ENCODE measurements at places on chromosomes 5 and 9.

GRCh38 chr5:53817183-53817582 lies 256.7 kb downstream of the NDUFS4 start:
- DNase-seq, result no peak

GRCh38 chr5:150412319-150413175 lies at the start of gene CD74:
Gene CD74 (minus strand): TSS chr5:150412910. CDS start chr5:150412749, 161 bp downstream.
- DNase-seq, result peak; percentile 95

DNA sequence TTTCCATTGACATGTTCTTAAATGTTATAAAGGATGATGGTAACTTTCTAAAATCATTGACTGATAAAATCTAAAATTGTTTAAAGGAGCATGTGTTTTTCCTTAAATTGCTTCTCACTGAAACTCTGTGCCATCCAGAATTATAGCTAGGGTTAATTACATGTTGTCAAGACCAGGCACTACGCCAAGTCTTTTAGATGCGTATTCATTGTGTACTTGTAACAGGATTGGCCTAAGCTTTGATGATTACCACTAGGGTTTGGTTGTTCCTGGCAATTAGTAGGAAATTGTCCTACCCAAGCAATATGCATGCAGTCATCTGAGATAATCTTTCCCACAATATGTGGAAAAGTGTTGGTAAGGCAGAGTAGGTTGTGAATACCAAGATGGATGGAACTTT lies 43.8 kb downstream of the PRKACG start:
- no peak for DNase-seq

- no peak for DNase-seq
Measured at GRCh38 chr9:90095682-90096081, 490.9 kb downstream of the GADD45G start.

GRCh38 chr5:56851258-56851941 lies 36.1 kb downstream of the MAP3K1 start:
- no peak for DNase-seq

DNA sequence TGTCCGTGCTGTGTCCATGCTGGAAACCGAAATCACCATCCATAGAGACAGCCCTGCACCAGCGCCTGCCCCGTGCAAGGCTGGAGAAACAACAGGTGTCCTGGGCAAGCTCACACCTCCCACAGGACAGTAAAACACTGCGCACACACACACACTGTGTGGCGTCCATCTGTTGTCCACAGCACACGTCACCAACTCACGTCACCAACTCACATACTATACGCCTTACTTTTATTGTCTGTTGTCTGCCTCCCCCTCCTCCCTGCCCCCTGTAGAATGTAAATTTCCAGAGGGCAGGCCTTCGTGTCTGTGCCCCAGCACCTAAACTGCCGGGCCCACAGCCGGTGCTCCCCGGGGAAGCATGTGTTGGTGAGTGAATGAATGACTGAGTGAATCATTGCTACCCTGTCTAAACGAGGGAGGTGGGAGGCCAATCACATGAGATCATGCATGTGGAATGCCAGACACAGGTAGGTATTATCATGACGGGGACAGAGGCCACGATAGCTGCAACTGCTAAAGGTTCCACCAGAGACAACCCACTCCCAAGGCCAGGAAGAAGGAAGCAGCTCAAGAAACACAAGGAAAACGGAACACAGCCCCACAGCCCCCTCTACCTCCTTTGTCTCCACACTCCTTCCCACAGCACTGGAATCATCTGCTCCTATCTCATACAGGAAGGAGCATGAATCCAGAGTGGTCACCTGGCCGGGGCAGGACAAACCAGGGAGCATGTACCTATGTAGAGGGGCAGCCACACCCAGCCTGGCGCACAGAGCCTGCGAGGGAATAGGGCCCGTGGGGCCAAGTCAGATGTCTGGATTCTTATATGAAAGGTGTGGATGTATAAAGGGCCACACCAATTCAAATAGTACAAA lies 41.9 kb downstream of the STK10 start:
- no peak for DNase-seq

GRCh38 chr5:27325513-27325912 lies 287.1 kb upstream of the CDH9 start:
- no peak for DNase-seq

GRCh38 chr9:86424251-86424891 lies 70.2 kb upstream of the TUT7 start:
- DNase-seq, result no peak

GRCh38 chr5:42878041-42878440 lies 66.3 kb upstream of the SELENOP start:
- DNase-seq, result no peak

DNA sequence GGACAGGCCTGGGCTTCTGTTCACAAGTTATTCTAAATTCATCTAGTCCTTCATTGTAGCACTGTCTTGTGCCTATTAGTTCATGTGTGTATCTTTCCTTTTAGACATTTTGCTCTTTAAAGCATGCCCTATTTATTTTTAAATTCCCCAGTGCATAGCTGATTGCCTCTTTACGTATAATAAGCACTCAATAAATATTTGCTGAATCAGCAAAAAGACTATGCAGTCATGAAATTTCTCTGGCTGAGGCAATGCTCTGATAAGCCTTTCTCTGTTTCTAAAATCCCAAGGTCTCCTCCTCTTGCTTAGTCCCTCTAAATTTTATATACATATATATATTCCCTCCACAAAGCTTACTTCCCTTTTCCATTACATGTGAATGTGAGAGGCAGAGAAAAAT lies 315.9 kb upstream of the PCSK5 start:
- no peak for DNase-seq

DNA sequence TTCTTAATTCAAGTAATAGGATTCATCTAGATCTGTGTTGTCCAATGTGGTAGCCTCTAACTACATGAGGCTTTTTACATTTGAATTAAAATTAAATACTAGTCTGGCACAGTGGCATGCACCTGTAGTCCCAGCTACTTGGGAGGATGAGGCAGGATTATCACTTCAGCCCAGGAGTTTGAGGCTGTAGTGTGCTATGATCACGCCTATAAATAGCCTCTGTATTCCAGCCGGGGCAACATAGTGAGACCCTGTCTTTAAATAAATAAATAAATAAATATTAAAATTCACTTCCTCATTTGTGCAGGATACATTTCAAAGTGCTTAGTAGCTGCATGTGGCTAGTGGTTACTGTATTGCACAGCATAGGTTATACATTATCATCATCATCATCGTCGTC lies 91.8 kb downstream of the UBE2R2 start:
- DNase-seq, result no peak

- DNase-seq, result no peak
Measured at GRCh38 chr5:10065428-10066000, 184.2 kb downstream of the ATPSCKMT start.

- no peak for DNase-seq
Measured at GRCh38 chr9:123033352-123033751, at the start of gene GPR21. Gene GPR21 (plus strand): TSS chr9:123033667. CDS start chr9:123034567, 900 bp downstream.

Measured in CD4-positive, alpha-beta T cell treated with Interleukin-6 at 100 ng/mL for 8 hours (primary cell).